ENCODE measurements at places on chromosomes 4 and X. TPM values are rescaled to one million over a fixed set of nuclear protein-coding genes. Genes with fewer than 3 reads are reported as not detected.

ZNF185 gene
- polyA plus RNA-seq: 4.0 TPM

NLGN4X gene
- polyA plus RNA-seq: not detected

FAM47A gene
- not detected for polyA plus RNA-seq

GRCh38 chr4:115165503-115165902 lies 52.1 kb upstream of the NDST4 start:
- peak; percentile 35 for DNase-seq

GRCh38 chr4:167114416-167114971 lies 119.8 kb downstream of the SPOCK3 start:
- DNase-seq: no peak

- no peak for DNase-seq
Measured at GRCh38 chr4:79653871-79654270, 245.8 kb upstream of the GK2 start.

DNA sequence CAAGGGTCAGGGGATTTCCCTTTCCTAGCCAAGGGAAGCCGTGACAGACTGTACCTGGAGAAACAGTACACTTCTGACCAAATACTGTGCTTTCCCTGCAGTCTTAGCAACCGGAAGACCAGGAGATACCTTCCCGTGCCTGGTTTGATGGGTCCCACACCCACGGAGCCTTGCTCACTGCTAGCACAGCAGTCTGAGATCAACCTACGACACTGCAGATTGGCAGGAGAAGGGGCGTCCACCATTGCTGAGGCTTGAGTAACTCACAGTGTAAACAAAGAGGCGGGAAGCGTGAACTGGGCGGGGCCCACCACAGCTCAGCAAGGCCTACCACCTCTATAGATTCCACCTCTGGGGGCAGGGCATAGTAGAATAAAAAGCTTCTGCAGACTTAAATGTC lies 48.7 kb upstream of the SRD5A3 start:
- DNase-seq: no peak

DNA sequence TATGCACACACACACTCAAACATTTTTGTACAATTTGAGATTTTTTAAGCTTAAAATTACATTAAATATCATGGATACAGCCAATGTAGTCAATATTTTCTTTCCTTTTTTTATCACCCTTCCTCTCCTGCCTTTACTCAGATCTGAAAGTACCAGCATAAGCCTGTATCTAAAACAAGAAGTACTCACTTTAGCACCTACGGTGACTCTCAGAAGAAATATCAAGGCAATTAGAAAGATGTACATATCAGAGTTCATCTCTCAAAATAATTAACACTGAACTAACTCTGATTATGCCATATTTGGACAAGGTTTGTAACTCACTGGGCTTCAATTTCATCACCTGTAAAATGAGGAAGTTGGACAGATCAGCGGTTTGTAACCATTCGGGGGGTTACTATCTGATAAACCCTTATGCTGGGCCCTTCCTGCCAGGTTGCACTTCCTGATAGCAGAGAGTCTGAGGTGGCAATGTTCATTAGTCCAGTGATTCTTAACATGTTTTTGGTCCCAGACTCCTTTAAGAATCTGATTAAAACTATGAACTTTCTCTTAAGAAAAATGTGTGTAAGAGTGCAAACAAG lies 5.7 kb upstream of the GPR174 start:
- no peak for DNase-seq

GRCh38 chr4:68724426-68724825 lies 54.0 kb upstream of the UGT2B15 start:
- no peak for DNase-seq

DNA sequence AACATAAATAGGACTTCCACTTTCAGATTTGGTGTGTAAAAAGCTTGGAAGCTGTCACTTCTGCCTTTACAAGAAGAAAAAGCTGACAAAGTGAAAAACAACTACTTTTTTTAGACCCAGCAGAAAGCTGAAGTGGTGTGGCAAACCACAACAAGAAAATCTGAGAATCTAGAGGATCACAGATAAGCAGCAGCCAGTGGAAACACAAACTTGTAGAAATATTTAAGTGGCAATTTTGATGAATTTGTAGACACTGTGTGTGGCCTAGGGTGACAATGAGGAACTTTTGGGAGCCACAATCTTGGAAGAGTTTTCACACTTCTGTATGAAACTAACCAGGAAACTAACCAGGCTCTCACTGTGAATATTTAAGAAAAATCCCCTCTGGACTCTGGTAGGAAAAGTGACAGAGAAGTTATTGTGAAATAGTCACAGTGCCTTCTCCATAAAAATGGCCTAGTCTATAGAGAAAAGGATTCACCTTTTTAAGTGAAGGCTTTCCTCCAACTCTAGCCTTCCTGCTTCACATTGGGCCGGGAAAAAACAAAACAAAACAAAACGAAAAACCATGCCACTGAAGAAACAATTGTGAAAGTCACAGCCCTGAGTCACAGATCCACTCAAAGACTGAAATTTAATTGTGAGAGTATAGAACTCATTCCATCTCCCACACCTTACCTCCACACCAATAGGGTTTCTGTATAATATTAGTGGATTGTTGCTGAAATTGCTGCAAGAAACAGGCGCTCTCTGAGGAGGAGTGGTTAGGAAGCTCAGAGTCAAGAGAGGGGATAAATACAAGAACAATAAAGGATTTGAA lies 26.7 kb upstream of the GUCY1A1 start:
- DNase-seq: no peak

Measured in GM23248 (cell line).